ENCODE measurements at places on chromosomes 1 and 21.

GRCh38 chr1:221777431-221778072, 35.7 kb upstream of the DUSP10 start:
- DNase-seq: no peak

- no peak for DNase-seq
These were observed 1021.5 kb upstream of the ADGRL2 start for GRCh38 chr1:80779275-80779674.

- DNase-seq: no peak
These were observed 1.1 kb downstream of the CCDC17 start for GRCh38 chr1:45622524-45623394.

DNA sequence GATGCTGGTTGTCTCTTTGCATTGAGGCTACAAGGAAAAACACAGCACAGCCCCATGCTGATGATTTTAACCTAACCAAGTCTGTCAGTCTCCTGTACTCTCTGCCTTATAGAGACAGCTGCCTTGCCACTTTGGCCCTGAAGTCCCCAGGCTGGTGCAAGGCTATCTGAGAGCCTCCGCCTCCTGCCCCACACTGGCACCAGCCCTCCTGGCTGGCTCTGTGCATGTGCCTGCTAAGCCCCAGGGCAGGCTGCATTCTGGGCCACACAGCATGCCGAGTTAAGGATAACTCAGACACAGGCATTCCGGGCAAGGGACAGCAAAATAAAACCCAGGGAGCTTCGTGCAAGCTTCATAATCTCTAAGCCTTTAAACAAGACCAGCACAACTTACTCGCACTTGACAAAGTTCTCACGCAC, 910 bp downstream of the RUNX1 start:
- no peak for DNase-seq

DNA sequence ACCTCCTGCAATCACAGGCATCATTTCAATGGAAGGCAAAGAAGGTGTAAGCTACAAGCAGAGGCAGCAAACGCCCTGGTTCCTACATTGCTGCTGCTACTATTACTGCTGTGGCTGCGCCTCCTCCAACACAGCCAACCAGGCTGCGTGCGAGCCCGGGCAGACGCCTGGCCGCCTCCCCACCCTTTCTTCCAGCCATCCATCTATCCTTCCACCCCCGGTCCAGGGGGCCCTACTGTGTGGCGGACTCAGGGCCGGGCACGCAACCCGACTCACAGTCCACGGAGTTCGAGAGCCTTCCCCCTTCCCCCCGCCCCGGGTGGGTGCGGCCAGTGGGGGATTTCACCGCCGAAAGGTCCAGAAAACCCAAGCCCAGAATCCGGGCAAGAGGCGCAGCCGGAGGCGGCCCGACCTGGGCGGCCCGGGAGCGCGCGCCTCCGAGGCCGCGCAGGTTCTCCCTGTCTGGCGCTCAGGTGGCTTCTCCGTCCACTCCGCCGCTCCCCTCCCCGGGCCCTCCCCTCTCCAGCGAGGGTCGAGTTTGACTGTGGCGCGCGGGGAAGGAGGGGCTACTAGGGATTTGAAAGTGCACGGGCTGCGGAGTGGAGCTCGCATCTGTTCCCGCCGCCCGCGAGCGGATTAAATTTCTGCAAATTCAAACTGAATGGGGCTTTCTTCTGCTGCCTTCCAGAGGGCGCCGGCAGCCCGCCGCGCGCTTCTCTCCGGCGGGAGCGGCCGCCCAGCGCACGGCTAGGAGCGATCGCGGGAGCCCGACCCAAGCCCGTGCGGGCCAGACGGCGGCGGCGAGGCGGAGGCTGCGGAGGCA, at the start of gene HUNK:
HUNK (plus strand) TSS at position 569 of the 823 bp plus-strand sequence. CDS start 655 bp downstream, outside the sequence.
- no peak for DNase-seq

GRCh38 chr1:54579337-54579781, 31.3 kb downstream of the ACOT11 start:
- no peak for DNase-seq

All from stimulated activated CD8-positive, alpha-beta memory T cell treated with anti-CD3 and anti-CD28 coated beads, Interleukin-7, amount 100 ng/mL, for 24 hours (primary cell).